ENCODE measurements at places on chromosomes 2 and 18.

DNA sequence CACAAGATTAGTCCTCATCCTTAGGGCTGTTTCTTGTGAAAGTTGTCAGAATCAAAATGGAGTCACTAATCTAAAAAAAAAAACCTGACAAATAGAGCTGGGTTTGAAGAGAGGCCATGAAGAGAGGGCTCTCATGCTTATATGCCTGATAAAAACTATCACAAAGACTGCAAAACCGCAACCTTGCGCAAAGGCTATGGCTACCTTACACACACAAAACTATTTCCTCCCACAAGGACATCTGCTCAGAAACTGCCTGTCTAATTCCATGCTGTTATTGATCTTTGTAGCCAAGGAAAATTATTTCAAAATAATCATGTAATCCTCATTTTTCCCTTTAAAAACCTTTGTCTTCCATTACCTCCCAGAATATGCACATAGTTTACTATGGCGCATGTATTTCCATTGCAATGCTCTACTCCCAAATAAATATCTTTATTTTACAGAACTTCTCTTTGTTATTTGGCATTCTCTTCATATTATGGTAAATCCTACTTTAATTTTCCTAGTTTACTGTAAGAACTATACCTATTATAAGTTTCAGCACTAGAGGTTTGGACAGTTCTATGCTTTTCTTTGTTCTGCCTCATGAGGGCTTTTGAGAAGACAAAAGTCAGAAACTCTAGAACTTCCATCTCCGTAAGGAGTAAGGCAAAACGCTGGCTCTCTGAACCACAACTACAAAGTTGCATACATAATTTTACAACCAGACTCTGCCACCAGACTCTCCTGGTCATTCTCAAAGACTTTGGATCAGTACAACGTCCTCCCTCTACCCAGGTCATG lies 9.6 kb upstream of the DPYSL5 start:
- DNase-seq = no peak

GRCh38 chr2:204665207-204665606 lies 119.9 kb downstream of the PARD3B start:
- no peak for DNase-seq

- no peak for DNase-seq
Measured at GRCh38 chr2:204611764-204612163, 66.5 kb downstream of the PARD3B start.

- DNase-seq = no peak
Measured at GRCh38 chr2:69030800-69031428, 17.9 kb downstream of the ANTXR1 start.

DNA sequence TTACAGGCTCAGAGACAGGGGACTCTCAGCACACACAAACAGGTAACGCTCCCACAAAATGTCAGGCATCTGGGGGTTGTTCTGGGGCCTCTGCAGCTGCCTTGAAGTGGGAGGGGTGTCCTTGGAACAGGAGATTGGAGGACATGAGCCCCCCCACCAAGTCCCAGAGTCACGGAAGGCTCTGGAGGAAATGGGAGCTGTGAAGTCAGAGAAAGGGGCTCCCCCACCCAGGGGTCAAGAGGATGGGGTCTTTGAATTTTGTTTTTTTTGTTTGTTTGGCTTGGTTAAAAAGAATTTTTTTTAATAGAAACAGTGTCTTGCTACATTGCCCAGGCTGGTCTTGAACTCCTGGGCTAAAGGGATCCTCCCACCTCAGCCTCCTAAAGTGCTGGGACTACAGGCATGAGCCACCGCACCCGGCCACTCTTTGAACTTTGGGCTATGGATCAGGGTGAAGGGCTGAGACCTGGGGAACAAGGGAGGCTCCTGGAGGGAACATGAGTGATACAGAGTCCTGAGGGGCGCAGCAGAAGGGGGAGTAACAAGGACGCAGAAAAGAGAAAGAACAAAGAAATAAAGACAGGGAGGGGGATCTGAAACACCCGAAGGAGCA lies 46.8 kb downstream of the TNS1 start:
- DNase-seq = no peak

- no peak for DNase-seq
Measured at GRCh38 chr18:41009926-41010325, 945.1 kb upstream of the PIK3C3 start.

GRCh38 chr2:197838579-197838978 lies 34.2 kb downstream of the PLCL1 start:
- DNase-seq = no peak

GRCh38 chr2:236393581-236393980 lies 129.4 kb upstream of the ASB18 start:
- no peak for DNase-seq

GRCh38 chr18:68478246-68478645 lies 236.7 kb downstream of the TMX3 start:
- DNase-seq = no peak

DNA sequence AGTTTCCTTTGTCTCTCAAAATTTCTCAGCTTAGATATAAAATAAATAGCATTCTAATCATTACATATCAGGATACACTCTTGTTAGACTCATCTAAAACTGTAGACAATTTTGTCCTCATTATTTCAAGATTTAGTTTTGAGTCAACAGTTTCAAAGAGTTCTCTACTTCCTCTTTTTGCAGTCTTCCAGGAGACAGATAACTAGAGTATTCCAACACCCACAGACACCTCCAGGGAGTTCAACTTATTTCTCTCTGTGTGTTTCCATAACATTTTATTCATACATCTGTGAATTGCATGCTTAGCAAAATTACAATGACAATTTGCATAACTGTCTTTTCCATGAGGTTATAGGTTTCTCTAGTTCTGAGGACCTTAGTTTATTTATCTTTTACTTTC lies 166.6 kb upstream of the HNMT start:
- DNase-seq = no peak

DNA sequence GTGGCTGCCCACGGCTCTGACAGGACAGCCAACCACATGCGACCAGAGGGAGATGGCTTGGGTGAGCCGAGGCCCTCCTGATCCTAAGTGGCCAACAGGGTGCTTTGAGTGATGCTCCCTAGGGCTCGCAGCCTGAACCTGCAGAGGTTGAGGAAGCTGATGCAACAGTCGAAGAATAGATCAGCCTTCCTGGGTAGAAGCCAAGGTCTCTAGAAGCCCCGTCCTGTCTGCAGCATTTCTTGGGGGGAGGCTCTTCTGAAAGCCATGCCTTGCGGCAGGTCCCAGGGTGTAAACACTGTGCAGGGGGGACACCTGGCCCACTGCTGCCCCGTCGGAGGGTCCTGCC lies 136.4 kb downstream of the HDAC4 start:
- peak; percentile 40 for DNase-seq

- no peak for DNase-seq
Measured at GRCh38 chr2:11017921-11018320, 106.2 kb downstream of the KCNF1 start.

DNA sequence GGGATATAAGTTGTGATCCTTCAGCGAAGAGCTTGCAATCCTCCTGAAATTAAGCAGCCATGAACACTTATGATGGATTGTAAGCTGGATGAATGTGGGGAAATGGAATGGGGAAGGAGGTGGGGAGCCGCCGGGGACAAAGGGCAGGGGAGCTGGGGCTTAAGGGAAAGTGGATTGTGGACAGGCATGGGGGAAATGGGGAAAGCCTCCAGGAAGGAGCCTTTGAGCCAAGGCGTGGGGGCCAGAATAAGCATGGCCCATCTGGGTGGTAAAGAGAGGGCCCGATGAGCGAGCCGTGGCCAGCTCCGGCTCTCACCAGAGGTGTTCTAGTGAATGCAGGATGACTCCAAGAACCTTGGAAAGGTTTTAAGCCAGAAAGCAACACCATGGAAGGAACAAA lies 124.0 kb downstream of the SMAD7 start:
- no peak for DNase-seq

- DNase-seq = no peak
Measured at GRCh38 chr2:33791625-33792024, 192.5 kb upstream of the FAM98A start.

- no peak for DNase-seq
Measured at GRCh38 chr18:23458830-23459529, 5.9 kb downstream of the RIOK3 start.

DNA sequence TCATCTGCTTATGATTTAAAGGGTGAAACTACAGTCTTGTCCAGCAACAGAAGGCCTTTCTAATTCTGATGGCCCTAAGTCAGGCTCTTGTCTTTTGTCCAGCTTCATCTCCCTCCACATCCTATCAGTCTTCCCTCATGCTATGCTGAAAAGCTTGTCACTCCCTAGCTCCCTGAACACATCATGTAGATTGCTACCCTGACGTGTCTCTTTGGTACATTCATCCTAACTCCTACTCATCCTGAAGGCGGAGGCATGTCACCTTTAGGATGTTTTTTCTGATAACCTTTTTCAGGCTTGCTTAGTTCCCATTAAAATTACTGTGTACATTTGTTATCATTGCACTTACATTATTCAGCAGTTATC lies 78.4 kb upstream of the ARL5A start:
- no peak for DNase-seq

- no peak for DNase-seq
Measured at GRCh38 chr2:137181370-137181769, 416.0 kb downstream of the THSD7B start.

Measured in activated T-cell treated with anti-CD3 and anti-CD28 coated beads, Interleukin-2, amount 50 U/mL, for 1 hour (primary cell).